NCI-H526 treated with DMSO at 0.1 percent for 48 hours (cell line): ENCODE measurements at places on chromosomes 12 and 14.
A peak's percentile ranks its signal among the peaks of the same experiment; 100 is the strongest.

DNA sequence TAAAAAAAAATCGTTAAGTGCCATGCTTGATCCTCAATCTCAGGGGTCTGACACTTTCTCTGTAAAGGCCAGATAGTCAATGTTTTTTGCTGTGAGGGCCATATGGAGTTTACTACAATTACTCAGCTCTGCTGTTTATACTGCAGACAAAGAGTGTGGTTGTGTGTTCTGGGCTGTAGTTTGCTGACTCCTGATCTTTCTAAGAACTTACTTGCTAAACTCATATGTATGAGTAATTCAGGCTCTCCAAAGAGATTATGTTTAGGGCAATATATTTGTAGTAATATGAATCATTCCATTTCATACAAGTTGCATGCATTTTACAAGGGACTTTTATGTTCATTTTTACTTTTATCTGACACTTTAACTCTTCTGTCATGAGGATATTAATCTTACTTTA lies 188.2 kb downstream of the TMTC2 start:
- DNase-seq = no peak

GRCh38 chr12:52390739-52391617 lies 5.5 kb upstream of the KRT84 start:
- DNase-seq = no peak

GRCh38 chr12:52020539-52021336 lies 14.0 kb downstream of the TAMALIN start:
- DNase-seq = peak; percentile 70

- no peak for DNase-seq
These were observed 12.3 kb upstream of the APOF start for GRCh38 chr12:56374726-56375597.

DNA sequence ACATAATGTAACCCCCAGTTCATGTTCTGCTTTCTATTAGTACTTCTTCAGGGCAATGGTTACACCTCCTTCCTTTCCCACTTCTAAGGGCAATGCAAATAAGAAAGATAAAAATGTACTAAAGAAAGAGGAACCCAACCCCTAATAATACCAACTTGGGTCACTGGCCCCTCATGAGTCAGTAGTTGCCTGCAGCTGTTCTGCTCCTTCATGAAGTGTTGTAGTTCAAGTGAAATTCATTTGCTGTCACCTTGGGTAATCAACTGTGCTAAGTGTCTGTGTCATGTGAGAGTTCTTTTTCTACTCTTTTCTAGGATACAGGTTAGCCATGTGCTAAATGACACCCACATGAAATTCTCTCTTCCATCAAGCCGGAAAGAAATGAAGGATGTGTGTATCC lies 91.8 kb downstream of the PLXNC1 start:
- DNase-seq = no peak

- DNase-seq = no peak
These were observed 245.6 kb upstream of the RGS6 start for GRCh38 chr14:71686677-71687076.

GRCh38 chr12:53752621-53753020 lies 842 bp upstream of the CISTR start:
- no peak for DNase-seq

- DNase-seq = no peak
These were observed 5.7 kb downstream of the DNAJC22 start for GRCh38 chr12:49352351-49352750.

GRCh38 chr14:96383445-96383844 lies 8.5 kb upstream of the AK7 start:
- DNase-seq = no peak

GRCh38 chr12:125092108-125092871 lies 27.1 kb downstream of the AACS start:
- DNase-seq = no peak

DNA sequence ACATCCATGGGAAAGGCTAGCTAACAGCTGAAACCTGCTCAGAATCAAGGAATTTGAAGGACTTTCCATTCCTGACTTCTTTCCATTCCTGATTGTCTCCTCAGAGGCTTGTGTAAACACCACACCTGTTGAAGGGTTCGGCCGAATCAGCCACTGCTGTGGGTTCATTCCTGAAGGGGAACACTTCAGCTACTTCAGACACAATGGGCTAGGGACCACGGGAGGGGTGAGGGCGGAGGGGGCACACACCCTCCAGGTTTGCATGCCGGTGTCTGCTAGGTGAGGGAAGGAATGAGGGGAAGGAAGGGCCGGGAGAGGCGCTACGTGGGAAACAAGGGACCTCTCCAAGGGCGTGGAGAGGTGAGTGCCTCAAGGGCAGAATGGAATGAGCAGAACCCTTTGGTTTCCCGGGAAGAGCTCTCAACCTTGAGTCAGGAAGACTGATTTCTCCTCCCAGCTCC lies 1.3 kb downstream of the GPRC5A start:
- DNase-seq = no peak

GRCh38 chr14:57748279-57748678 lies 117.6 kb downstream of the SLC35F4 start:
- no peak for DNase-seq

DNA sequence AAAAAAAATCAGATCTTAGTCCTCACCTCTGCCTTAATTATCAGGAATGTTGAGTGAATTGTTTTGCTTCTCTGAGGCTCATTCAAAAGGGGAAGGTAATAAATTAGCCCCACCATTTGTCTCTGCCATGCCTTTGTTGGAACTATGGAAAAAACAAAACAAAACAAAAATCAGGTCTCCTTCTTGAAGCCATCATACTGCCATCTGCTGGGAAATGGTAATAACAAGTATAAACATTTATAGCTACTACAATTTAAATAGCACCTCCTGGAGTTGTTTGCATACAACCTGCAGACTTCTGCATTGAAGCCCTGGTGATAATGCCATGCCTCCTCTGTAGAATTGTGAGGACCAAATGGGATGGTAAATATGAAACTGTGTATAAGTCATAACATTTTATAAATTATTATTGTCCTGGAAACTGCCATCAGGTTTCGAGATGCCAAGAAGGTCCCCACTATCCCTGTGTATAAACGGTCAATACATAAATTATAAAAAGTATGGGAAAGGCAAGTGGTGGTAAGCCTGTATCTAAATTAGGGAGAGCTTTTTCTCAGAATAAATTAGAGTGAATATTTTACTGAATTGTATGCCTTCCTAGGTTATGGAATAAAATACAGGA lies 87.2 kb upstream of the FGD4 start:
- DNase-seq = peak; percentile 68

- no peak for DNase-seq
These were observed 448.0 kb upstream of the CCDC196 start for GRCh38 chr14:66038212-66038611.

- no peak for DNase-seq
These were observed 5.2 kb downstream of the FRS2 start for GRCh38 chr12:69475237-69475975.

DNA sequence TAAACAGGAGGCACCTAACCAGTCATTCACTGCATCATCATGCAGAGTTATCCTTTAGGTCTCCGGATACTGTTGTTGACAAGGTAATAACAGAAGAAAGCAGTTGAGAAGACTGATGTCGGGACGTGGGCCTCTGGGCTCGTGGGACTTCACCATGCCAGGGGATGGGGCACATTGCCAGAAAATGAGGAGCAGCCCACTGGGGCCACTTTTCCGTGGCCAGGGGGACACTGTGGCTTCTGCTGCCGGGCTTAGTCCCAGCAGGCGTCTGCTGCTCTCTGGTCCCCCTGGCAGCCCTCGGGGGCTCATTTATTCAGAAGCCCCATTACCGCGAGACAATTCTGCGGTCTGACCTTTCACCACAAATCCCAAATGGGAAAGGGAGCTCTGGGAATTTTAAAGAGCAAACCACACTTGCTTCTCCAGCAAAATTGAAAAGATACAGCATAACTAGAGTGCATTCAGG lies 201.2 kb downstream of the DAD1 start:
- DNase-seq = no peak

GRCh38 chr12:56670836-56671235 lies 17.2 kb downstream of the PTGES3 start:
- no peak for DNase-seq

DNA sequence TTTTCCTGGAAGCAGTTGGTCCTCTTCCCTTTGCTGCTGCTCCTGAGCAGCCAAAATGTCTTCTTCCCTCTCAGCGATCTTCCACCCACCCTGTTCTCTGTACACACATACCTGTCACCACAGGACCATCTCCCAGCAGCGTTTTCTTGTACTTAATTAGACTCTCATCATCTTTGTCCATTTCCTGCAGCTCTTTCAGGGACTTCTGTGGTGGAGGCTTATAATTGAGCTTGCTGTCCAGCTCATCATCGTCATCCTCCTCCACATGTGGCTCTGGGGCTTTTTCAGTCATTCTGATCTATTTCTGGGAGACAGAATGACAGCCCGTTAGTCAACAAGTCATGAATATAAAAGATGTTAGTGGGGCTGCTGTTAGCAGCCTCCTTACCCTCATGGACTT lies 11.0 kb downstream of the ARHGDIB start:
- no peak for DNase-seq

DNA sequence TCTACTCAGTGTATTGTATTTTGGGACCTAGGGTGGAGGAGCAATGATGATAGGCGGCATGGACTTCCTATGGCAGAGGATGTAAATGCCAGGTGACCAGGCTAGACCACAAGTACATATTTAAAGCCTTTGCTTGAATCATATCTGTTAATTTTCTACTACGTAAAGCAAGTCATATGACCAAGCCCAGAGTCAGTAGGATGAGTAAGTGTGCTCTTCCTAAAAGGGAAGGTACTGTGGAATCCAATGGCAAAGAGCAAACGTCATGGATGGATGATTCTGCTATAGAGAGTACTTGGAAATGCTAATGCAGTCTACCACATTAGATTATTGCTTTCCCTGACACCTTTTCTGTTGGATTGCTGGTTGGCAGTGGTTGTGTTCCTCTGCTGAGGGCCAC lies 16.8 kb downstream of the GPATCH2L start:
- no peak for DNase-seq

- no peak for DNase-seq
These were observed 3.4 kb upstream of the C3AR1 start for GRCh38 chr12:8069582-8069981.

- DNase-seq = no peak
These were observed 61.2 kb downstream of the SLC38A1 start for GRCh38 chr12:46207644-46208043.

GRCh38 chr12:10701131-10701681 lies 21.9 kb downstream of the YBX3 start:
- DNase-seq = peak; percentile 76

DNA sequence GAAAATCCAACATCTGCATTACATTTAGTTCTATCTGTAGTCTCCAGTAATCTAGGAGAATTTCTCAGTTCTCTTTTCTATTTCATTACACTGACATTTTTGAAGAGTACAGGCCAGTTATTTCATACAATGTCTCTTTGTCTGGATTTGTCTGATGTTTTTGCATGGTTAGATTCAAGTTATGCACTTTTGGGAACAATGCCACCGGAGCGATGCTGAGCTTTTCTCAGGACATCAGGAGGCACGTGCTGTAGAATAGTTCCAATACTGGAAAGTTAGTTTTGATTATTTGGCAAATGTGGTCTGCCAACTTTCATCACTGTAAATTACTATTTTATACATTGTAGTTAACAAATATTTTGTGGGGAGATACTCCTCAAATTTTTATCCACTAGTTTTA lies 43.1 kb downstream of the ALDH1L2 start:
- no peak for DNase-seq

DNA sequence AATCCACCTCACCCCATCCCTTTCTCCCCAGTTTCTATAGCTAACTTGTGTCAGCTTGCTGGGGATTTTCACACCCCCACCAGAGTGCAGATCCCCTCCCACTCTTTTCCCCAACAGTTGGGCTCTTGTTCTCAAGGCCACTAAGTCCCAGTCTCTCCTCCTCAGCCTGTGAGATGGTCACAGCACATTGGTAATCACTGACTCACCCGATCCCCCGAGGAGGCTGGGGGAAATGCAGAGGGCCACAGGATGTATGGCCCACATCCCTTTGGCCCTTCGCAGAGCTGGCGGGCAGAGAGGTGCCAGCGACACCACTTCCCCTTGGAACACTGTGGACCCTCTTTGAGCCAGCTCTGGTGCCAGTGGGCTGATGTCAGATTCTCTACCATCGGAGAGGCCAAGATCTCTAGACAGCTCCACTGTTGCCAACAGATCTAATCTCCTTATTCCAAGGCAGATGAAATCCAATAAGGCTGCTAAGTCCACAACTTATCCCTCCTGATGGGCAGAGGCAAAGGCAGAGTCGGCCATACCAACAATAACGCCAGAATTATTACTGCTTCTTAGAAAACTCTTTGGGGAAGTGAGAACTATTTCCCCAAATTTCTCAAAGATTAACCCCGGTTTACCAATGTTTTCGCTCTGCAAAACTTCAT lies 1.6 kb downstream of the FMNL3 start:
- no peak for DNase-seq

DNA sequence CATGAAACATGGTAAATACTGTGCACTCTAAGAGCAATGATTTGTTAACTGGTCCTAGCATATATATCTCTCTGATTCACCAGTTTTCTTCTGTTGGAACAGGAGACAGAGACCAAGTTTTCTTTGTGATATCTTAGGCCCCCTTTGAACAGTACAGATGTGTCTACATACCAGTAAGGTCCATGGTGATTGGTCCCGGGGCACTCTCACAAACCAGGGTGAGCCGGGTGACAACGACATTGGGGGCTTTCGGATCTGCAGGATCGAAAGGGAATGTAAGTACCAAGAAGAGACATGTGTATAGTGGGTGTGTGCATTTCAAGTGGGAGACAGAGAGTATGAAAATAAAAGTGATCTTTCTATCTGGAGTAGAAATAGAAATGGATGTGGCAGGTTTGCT lies 11.3 kb upstream of the ERP27 start:
- DNase-seq = no peak

DNA sequence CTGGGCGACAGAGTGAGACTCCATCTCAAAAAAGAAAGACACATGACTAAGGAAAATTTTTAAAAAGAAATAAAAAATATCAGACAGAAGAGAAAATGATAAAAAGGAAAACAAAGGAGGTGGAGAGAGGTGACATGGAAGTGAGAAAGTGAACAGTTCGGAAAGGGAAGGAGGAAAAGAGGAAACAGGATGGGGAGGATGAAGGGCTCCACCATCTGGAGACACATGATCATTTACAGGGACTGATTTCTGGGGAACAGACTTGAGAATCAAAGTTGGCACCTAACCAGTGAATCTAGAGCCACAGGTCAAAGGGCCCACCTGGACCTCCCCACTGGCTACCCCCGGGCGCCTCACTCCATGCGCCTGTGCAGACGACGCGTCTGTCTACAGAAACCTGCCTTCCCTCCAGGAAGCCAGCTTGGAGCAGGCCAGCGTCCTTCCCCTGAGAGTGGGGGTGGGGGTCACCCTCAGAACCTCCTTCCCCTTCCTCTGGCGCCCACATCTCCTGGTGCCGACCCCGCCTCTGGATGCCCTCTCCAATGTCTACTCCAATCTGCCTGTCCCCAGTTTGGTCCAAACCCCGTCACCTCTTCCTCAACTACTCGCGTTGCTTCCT lies 60.5 kb downstream of the AMN start:
- DNase-seq = no peak

- DNase-seq = no peak
These were observed 106.9 kb downstream of the RFLNA start for GRCh38 chr12:124401704-124402221.

GRCh38 chr12:109818905-109819500 lies 14.2 kb downstream of the TRPV4 start:
- no peak for DNase-seq

GRCh38 chr12:115598871-115599811 lies 678.4 kb downstream of the MED13L start:
- no peak for DNase-seq
